Left cardiac atrium (tissue), 4 donors: ENCODE measurements at places on chromosomes 7 and 10.

DNA sequence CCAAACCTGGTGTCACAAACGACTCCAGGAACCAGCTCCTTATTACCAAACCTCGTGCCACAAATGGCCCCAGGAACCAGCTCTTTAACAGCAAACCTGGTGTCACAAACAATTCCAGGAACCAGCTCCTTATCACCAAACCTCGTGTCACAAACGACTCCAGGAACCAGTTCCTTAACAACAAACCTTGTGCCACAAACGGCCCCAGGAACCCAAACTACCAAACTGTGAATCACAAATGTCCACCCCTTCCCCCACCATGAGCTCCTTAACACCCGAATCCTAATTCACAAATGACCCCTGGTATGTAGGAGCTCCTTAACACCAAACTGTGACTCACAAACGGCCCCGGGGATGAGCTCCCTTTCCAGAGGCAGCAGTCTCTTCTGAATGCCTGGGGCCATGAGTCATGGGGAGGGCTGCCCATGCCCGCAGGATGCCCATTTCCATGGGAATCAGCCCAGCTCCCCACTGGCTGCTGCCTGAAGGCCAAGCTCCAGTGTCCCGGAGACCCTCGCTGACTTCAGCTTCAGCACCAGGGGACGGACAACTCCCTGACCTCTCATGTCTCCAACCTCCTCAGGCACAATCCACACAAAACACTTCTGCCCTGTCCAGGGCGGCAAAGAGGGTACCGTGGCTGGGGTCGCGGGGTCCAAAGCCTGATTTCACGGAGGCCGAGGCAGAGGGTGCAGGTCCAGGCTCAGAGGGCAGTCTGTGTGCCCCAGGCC lies 213.1 kb downstream of the ELFN1 start:
- no peak for DNase-seq

DNA sequence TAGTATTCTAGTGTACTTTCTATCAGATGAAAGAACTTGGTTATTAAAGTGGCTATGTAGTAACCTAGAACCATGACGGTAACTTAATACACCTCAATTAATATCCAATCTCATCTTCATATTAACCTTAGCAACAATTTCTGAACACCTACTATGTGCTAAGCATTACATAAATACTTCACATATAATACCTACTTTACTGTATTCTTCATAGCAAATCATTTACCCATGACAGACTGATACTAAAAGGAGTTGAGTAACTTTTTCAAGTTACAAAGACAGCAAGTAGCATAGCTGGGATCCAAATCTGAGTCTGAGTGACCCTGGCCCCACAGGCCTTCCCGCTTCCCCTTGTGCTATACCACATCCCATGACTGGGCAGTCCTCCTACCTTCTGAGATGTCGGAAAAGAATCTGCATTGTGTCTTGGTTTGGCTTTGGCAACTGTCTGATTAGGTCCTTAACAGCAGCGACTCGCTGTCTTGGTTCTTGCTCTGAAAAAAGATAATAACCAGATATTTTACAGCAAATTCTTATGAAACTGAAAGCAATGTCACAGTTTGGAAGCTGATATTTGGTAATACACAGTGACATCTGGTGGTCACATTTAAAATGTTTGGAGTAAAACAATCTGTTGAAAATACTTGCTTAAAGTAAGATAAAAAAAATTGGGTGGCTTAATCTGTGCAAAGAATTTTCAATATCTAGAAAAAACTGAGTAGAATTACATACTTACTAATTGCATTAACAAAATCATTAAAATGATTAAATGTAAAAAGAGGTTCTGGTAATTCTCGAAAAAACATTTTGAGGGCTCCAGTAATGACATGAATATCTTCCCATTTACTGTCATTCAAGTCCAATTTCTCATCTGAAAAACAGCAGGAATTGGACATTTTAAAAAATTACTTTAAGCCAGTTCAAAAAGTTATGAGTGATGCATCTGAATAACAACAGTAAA lies 120.1 kb downstream of the ARHGAP12 start:
- DNase-seq: peak; percentile 41

DNA sequence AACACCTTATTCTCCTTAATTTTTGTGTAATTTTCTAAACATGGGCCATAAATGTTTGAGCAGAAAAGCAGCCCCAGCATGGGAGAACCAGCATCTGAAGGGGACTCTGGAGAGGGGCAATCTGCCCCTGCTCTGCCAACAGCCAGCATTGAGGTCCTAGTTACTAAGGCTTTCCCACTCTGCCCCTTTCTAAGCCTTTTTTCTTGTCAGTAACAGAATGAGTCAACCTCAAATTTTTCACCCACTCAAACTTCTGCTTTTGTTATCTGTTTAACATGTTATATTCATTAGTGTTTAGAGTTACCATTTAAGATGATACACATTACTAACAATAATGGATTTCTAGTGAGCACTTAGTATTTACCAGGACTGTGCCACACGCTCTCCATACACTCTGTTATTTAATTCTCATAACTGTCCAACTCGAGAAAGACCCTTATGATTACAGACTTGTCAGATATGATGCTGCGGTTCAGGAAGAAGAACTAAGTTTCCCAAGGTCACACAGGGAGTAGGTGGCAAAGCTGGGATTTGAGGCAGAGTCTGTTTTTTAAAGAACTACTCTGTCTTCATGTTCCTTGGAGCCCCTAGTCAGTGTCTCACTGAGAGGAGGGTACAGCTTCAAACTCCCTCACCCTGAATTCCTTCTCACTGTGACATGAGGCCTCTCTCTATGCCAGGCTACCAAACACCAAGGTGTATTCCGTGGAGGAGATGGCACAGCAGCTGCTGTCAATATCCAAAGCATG lies 19.9 kb upstream of the GPAM start:
- DNase-seq: no peak

GRCh38 chr7:15131661-15132060 lies 229.1 kb upstream of the DGKB start:
- DNase-seq: no peak

- DNase-seq: no peak
These were observed 542 bp downstream of the FBXL13 start for GRCh38 chr7:103073989-103074518.

DNA sequence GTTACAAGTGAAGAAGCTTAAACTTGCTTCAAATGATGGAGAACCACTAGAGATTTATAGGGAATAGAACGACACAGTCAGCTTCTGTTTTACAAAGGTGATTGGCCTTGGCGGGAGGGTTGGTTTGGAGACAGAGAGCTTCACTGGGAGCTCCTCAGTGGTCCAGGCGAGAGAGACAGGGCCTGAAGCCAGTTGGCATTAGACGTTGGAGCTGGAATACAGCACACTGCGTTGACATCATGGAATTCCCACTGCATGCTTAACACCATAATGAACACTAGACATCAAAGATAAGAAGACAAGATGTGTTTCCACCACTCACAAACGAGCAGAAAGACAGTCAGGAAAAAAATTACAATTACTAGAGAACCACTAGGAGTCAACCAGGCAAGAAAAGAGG lies 67.8 kb downstream of the TBXAS1 start:
- peak; percentile 55 for DNase-seq

GRCh38 chr10:5565205-5565545 lies 40.4 kb downstream of the CALML3 start:
- no peak for DNase-seq

DNA sequence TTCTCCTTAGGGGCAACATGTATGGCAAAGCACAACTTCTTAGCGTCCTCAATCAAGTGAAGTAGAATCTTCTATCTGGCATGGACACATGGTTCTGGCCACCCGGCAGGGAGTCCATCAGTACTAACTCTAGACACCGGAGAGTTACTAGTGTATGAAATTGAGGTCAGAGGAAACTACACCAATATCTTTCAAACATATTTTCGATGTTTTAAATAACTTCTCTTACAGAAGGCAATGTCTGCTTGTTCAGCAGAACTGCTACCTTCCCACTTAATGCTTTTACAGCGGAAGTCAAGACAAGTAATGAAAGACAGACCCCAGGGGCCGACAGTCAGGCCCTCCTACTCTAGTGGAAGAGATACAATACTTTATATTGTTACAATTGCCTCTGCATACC lies 89.9 kb downstream of the RNF216 start:
- no peak for DNase-seq
